ENCODE measurements at places on chromosomes 16 and 17.
A peak's percentile ranks its signal among the peaks of the same experiment; 100 is the strongest.

GRCh38 chr17:76553178-76553908, 13.5 kb downstream of the PRCD start:
- no peak for DNase-seq

GRCh38 chr17:2048805-2049204, 6.1 kb upstream of the HIC1 start:
- DNase-seq: no peak

GRCh38 chr16:67461600-67462278, 19.2 kb downstream of the ATP6V0D1 start:
- DNase-seq: no peak

- DNase-seq: peak; percentile 49
These were observed 99.3 kb upstream of the C17orf78 start for GRCh38 chr17:37276475-37276874.

DNA sequence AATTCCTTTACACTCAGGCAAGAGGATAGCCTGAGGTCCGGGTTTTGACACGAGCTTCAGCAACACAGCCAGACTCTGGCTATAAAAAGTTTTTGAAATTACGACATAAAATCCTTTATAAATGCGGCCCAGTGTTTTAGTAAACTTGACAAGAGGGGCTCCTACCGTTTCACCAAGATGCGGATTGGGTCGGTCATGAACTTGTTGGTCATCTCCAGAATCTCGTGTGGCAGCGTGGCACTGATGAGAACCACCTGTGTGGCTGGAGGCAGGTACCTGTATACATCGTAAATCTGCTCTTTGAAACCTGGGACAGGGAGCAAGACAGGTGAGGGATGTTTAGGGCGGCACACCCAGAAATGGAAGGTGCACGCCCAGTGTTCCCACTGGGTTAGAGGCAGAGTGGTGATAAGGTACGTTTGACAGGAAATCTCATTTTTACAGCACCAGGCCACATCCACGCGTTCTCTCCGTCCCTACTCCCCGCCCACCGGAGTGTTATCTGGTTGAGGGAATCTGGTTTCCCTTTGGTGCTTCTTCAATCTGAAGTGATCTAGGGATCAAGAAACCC, 8.0 kb downstream of the EIF4A3 start:
- no peak for DNase-seq

DNA sequence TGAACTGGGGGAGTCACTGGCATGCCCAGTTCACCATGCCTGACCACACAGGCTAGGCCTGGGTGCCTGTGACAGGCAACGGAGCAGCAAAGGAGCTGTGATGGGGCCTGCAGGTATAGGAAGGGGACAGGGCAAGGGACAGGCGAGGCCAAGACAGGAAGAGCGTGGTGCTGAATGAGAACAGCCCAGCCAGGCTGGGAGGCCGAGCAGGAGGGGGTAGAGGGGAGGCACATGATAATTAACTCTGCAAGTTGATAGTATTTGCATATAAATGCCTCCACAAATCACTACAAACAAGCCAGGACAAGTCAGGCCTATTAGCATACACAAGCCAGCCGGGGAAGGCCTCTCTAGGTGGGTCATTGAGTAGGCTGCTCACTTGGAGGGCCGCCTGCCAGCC, 7.8 kb downstream of the ZFHX3 start:
- no peak for DNase-seq

- no peak for DNase-seq
These were observed 553.3 kb upstream of the CDH11 start for GRCh38 chr16:65675161-65675560.

GRCh38 chr17:75808549-75808904, 23.9 kb downstream of the UNK start:
- no peak for DNase-seq

DNA sequence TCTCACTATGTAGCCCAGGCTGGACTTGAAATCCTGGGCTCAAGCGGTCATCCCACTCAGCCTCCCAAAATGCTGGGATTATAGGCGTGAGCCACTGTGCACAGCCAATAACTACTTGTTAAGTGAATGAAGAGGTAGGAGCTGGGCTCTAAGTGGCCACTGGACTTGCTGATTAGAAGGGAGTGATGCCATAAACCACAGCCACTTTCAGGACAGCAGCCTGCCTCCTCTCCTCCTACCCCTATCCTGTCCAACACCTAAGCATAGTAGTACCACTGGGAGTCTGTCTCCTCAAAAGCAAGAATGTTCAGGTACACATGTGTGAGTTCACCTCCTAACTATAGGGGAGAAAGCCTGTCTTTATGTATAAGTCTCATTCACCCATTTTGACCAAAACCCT, 12.2 kb upstream of the COG7 start:
- no peak for DNase-seq

GRCh38 chr17:75524269-75524969, 1.1 kb upstream of the LLGL2 start:
- no peak for DNase-seq

GRCh38 chr17:7445619-7445968, 733 bp downstream of the CHRNB1 start:
- DNase-seq: no peak

DNA sequence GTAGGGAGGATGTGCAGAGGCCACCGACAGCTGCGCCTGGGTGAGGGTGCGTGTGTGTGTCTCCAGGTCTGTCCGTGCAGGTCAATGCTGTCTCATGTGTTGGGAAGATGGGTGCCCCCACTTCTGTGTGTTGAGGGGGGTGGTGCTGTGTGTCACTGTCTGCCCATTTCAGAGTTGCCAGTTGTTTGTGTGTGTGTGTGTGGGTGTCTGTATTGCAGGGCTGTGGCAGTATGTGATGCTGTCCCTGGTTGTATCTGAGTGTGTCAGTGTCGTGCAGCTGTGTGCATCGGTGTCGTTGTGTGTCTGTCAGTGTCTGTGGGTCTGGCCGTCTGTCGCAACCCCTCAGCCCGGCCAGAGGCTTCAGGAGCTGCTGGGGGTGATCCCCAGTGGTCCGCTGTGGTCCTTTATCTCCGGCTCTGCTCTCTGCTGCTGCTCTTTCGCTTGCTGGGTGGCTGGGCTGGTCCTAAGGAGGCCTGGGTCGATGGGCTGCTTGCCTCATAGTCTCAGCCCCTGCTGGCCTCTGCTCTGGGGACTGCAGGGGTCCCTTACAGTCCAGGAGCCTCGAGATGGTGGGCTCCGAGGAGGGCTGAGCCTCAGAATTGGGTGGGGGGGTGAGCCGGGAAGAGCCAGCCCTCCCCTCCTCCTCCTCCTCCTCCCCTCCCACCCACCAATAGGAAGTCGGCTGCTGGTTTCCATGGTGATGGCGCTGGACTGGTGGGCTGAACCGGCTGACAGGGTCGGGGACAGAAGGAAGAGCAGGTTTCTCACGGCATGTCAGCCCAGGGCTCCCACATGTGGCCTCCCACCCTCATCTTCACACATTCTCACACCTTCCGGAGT, at the start of gene TSPOAP1:
Gene TSPOAP1, minus strand, starts transcription at position 601 of the 840 bp plus-strand sequence. CDS start 875 bp downstream, outside the sequence.
- no peak for DNase-seq

- no peak for DNase-seq
These were observed 34.8 kb downstream of the TMEM235 start for GRCh38 chr17:78266231-78266631.

- no peak for DNase-seq
These were observed 76.1 kb upstream of the SDK2 start for GRCh38 chr17:73720187-73720834.

GRCh38 chr17:79955691-79956440, 79.8 kb downstream of the TBC1D16 start:
- no peak for DNase-seq

GRCh38 chr17:62895320-62896301, 70.4 kb upstream of the TANC2 start:
- no peak for DNase-seq

GRCh38 chr17:38544175-38544838, 61.4 kb downstream of the SRCIN1 start:
- no peak for DNase-seq

GRCh38 chr16:26816266-26816665, 250.5 kb upstream of the C16orf82 start:
- no peak for DNase-seq

- no peak for DNase-seq
These were observed 782 bp downstream of the POLR2A start for GRCh38 chr17:7484919-7485377.

- peak; percentile 69 for DNase-seq
These were observed 41.0 kb upstream of the MSI2 start for GRCh38 chr17:57215317-57215716.

- no peak for DNase-seq
These were observed 10.7 kb upstream of the PRPF8 start for GRCh38 chr17:1695365-1695764.

- no peak for DNase-seq
These were observed 907.5 kb downstream of the CDH8 start for GRCh38 chr16:61128545-61129323.

GRCh38 chr16:47395733-47396498, 64.9 kb downstream of the ITFG1 start:
- DNase-seq: no peak

DNA sequence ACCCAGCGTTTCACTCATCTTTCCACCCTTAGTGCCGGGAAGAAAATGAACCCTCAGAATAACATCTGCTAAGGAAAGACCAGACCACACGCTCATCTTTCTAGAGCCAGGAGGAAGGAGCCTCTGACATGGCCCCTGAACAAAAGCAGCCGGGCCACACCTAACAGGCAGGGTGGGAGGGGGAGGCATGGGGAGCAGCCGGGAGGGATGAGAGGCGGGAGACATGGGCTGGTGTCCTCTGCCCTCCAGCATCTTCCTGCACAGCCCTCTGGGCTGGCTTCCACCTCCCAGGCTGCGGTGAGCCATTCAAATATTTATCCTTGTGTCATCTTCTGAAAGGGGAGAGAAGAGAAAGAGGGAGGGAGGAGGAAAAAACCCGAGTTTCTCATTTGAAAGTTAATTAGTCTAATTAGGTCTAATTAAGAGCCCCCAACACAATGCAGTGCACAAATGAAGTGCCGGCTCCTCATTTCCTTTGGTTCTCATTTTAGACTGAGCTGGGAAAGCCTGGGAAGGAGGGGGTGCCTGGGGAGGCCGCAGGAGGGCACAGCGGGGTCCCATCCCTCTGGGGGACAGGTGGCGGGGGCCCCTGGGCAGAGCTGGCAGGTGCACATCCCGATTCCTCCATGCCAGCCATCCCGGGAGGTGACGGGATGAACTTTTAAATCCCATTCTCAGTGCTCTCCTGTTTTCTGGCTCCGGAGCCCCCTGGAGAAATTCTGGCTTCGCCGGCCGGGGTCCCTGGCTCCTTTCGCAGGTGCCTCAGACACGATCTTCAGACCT, 90.5 kb downstream of the ENGASE start:
- no peak for DNase-seq

DNA sequence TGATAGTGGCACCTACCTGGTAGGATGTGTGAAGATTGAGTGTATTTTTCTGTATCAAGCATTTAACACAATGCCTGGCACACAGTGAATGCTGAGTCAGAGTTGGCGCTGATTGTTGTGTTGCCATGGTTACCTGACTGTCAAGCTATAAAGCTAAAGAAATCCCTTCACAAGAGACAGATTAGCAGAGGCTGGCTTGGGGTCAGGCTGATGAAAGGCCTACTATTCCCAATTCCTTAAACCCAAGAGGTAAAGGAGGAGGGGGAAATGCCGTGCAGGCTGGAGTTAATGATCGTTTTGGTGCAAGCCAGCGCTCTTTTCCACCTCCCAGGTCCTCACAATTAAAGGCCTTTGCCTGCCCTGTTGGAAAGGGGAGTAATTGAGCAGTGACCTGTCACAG, 5.9 kb downstream of the CLEC19A start:
- no peak for DNase-seq

- no peak for DNase-seq
These were observed 7.3 kb upstream of the KCTD5 start for GRCh38 chr16:2675021-2675420.

GRCh38 chr17:50693036-50693682, 14.6 kb downstream of the ANKRD40 start:
- no peak for DNase-seq

DNA sequence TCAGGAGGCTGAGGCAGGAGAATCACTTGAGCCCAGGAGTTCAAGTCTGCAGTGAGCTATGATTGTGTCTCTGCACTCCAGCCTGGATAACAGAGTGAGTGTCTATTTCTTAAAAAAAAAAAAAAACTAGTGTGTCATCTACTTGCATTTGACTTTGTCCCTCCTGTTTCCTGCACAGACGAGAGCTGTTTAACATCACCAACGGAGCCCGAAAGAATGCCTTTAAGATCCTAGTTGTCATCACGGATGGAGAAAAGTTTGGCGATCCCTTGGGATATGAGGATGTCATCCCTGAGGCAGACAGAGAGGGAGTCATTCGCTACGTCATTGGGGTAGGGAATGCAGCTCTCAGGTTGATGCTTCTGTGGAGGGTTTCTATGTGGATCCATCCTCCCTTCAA, 13.4 kb downstream of the ITGAM start:
- DNase-seq: no peak

- no peak for DNase-seq
These were observed 23.8 kb downstream of the COTL1 start for GRCh38 chr16:84593825-84594724.

DNA sequence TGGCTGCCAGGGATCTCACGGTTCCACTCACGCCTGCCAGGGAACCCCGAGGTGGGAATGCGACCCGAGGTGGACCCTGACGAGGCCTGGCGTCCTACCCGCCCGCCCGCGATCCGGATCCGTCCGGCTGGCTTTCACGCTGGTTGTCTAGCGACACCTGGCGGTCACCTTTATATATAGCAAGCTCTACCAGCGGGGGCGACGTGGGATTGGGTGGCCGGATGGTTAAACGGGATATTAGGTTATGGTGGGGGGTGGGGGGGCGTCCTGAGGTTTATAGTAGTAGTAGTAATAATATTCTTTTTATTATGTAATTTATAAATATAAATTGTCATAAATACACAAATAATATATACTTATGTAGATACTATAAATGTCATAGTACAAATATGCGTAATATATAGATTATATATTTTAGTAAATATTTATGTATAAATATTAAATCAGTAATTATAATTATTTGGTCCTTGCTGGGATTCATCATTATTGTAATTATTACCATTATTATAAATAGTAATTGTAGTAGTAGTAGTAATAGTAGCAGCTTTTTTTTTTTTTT, 136.9 kb downstream of the KCNJ12 start:
- peak; percentile 89 for DNase-seq

GRCh38 chr16:57126411-57126810, 34.0 kb downstream of the CPNE2 start:
- DNase-seq: no peak

DNA sequence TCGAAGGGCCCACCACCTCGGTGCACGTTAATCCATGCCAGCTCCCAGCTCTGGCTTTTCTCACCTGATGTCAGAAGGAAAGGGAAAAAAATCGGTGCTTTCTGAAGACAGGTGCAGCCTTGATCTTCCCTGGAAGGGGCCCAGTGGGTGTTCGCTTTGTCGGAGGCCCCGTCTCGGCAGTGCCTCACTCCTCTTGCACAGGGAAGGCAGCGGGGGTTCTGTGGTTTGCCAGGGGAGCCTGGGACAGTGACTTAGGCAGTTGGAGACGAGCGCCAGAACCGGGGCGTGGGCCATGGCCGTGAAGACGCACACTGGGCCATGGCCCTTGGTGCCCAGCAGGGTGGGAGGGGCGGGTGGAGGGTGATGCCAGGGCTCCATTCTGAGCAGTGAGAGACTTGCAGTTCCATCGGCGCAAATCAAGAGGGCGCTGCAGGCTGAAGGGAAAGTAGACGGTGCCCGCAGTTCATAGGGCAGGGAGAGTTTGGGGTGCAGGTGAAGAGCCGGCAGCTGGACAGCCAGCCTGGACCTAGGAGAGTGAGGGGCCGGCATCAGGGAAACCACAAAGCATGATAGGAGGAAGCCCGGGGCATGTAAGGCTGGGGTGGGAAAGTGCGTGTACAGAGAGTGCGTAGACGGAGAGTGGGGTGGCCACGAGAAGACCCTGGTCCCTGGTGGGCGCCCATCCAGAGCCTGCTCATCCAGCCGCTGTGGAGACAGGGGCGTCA, 101.3 kb upstream of the CHMP6 start:
- DNase-seq: no peak

- DNase-seq: no peak
These were observed 81.5 kb downstream of the MYO1D start for GRCh38 chr17:32795339-32795979.
